ENCODE measurements at places on chromosomes 1 and 21. TPM values are rescaled to one million over a fixed set of nuclear protein-coding genes. Genes with fewer than 3 reads are reported as not detected.

TCEANC2 gene
- total RNA-seq, result 11.8 TPM

NIT1 gene
- 39.1 TPM for total RNA-seq

KRTAP11-1 gene
- not detected for total RNA-seq

URB1 gene
- total RNA-seq, result 22.4 TPM

SLAMF9 gene
- total RNA-seq, result not detected

IL12RB2 gene
- 159 TPM for total RNA-seq

S100A12 gene
- total RNA-seq, result not detected

COL18A1 gene
- 7.8 TPM for total RNA-seq

LCE5A gene
- total RNA-seq, result not detected

WNT3A gene
- total RNA-seq, result not detected

GNG12 gene
- total RNA-seq, result not detected

HEATR1 gene
- 53.2 TPM for total RNA-seq

LCE6A gene
- total RNA-seq, result not detected

S100A8 gene
- total RNA-seq, result not detected

LDLRAD1 gene
- total RNA-seq, result not detected

PRAMEF13 gene
- total RNA-seq, result not detected

PLPPR4 gene
- not detected for total RNA-seq

GUCA2A gene
- total RNA-seq, result not detected

SIK1 gene
- 7.5 TPM for total RNA-seq

PALMD gene
- total RNA-seq, result not detected

VSIG8 gene
- total RNA-seq, result not detected

TBX19 gene
- total RNA-seq, result 3.0 TPM

LMOD1 gene
- not detected for total RNA-seq

ETV3 gene
- total RNA-seq, result 49.4 TPM

CFHR3 gene
- not detected for total RNA-seq

ANGPTL7 gene
- total RNA-seq, result not detected

FCN3 gene
- not detected for total RNA-seq

NR0B2 gene
- not detected for total RNA-seq

LRRC39 gene
- 0.54 TPM for total RNA-seq

AGBL4 gene
- not detected for total RNA-seq

PEA15 gene
- 45.6 TPM for total RNA-seq

PLEKHA6 gene
- 0.32 TPM for total RNA-seq
